SHP77 (cell line): ENCODE measurements at places on chromosomes 4 and X.

DNA sequence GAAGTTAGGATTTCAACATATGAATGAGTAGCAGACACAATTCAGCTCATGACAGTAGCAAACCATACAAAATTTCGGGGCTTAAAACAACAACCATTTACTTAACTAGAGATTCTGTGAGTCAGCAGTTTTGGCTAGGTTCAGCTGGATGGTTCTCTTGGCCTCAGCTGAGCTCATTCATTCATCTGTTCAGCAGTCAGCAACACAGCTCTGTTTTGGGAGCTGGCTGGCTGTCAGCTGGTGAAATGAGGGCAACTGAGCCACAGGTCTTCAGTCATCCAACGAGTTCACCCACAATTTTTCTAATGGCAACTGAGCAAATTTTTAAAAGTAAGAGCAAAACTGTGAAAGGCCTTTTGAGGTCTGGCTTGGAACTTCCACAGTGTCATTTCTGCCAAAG lies 2005.1 kb upstream of the AGA start:
- DNase-seq, result no peak

DNA sequence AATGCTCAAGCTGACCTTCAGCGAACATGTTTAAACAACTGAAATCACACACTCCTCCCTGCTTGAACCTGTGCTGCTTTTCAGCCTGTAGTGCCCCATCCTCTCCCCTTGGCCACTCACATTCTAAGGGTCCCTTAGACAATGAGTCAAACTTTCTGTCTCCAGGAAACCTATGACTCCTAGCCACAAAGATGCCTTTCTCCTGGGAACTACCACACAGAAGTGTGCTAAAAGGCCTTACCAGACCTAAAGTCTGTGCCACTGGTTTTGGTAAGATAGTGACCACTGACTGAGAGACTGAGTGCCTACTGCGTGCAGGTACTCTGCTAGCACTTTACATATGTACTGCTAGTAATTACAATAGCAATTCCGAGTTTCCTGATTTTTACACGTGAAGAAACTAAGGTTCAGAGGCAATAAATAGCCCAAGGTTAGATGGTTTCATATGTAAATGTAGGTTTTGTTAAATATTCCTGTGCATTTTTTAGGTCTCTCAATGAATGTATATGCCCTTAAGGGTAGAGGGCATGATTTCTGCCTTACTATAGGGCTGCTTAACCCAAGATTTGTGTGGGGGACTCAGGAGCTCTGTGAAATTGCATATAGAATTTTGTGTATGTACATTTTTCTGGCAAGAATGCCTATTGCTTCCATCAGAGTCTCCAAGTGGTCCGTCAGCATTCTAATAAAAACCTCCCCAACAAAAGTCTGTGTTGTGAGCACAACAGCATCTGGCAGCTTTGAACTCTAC lies 71.1 kb downstream of the NSG1 start:
- DNase-seq, result no peak

- DNase-seq, result no peak
These were observed 171.3 kb downstream of the PTTG2 start for GRCh38 chr4:38131371-38132091.

DNA sequence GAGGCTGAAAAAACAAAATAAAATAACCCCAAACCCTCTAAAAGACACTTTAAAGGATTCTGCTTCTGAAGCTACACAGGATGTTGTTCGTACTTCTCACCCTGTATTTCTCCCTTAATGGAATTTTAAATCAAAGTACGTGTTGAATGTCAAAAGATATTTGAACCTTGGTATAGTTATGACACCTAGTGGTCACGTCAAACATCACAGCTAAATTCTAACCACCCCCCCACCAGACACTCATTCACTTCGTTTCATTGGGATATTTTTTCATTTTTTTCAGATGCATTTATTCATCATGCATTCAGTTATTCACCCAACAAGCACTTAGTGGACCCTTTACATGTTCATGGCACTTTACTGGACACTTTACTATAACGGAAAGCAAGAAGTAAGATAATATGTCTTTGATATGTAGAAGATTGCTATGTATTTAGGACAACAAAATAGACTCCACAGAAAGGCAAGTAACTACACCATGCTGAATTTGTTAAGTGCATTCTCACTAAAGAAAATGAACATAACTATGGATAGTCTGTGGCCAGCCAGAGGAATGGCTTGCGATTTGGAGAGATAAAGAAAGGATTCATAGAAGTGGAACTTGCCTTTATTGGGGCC lies 62.5 kb upstream of the GPR174 start:
- no peak for DNase-seq

- DNase-seq, result no peak
These were observed 601.7 kb upstream of the GRIA3 start for GRCh38 chrX:122582280-122582974.

DNA sequence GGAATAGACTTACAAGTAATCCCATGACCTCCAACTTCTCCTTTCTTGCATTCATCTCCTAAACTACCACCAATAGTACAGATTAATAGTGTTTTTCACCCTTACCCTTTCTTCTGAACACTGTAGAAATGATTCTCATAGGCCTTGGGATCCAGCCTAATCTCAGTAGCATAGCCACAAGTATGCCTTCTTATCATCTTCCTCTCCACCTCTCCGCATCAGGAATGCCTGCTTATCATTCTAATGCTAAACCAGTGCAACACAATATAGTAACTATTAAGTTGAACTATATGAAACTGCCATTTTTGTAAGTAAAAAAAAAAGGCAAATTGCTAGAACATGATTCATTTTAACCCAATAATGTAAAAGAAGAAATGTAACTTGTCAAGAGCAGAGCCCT lies 79.5 kb upstream of the IL2 start:
- no peak for DNase-seq

DNA sequence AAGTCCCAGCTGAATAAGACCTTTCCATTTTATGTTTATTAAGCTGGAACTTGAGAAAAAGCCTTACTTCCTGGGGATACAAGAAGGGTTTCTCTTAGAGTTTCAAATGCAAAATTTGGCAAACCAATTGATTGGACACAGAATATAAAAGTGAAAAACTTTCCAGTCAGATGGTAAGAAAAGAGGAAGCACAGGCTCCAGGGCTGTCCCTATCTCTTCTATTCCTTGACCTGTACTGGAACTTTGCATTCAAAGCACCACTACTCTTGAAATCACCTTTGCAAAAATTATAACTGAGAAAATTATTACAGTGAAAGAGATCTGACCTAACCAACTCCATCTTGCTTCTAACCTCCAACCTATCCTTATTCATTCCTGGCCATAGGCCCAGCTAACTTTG lies 11.7 kb downstream of the PROM1 start:
- no peak for DNase-seq

DNA sequence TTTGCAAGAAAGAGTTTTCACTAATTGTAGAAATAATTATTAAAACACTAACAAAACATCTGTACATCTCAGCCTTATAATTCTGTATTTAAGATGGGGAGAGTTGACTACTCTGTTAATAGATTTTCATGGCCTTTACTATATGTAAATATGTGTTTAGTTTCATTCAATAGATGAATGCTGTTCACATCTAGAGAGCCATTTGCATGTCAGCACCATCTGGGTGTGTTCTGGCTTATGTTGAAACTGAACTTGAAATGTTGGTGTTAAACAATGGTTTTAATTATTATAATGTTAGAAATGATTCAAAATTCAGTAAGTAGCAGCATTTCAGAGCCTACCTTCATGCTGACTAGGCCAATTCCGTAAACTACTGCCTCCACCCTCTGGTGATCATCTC lies 102.5 kb upstream of the ADAD1 start:
- DNase-seq, result no peak

GRCh38 chr4:83852085-83852451 lies 316.2 kb downstream of the GPAT3 start:
- no peak for DNase-seq

DNA sequence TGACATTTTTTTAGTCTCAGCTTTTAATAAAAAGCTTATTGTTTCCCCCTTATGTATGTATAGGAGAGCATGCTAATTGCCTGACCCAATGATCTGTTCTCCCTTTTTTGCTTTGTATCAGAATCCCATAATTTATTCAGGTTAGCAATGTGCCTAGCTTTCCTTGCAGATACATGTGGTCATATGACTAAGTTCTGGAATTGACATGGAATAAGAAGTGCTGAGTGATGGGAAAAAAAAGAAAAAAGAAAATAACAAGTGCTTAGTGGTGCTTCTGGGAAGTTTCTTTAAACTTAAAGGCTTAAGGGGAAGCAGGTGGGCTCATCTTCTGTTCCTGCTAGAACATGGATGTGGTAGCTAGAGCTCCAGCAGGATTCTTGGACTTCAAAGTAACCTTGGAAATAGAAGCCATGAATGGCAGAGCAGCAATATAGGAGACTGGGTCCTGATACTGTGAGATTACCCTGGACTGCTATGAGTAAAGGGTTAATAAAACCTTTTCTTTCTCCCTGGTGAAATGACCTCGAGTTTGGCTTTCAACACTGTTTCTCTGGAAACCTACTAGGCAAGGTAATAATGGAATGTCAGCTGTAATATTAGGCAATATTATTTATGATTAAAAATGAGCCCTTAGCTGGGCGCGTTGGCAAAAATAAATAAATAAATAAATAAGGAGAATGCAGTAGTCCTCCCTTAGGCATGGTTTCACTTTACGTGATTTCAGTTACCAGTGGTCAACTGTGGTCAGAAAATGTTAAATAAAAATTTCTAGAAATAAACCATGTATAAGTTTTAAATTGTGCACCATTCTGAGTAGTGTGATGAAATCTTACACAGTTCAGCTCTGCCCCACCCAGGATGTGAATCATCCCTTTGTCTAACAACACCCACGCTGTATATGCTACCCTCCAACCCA lies 16.7 kb upstream of the RBM41 start:
- DNase-seq, result no peak

DNA sequence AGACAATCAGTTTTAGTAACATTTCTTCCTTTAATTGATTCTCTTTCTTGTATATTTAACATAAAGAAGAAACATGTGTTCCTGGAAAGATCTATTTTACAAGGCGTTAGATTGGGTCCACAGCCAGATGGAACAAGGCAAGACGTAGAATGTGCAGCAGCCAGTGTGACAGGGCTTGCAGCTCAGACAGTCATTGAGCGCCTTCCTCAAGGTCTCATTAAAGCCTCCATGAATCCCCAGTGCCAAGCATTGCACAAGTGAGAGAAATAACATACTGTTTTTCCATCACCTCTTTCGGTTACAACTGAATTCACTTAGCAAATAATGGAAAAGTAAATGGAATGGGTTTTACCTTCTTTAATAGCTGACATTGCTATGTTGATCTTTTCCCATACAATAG lies 292.5 kb downstream of the USP46 start:
- no peak for DNase-seq

DNA sequence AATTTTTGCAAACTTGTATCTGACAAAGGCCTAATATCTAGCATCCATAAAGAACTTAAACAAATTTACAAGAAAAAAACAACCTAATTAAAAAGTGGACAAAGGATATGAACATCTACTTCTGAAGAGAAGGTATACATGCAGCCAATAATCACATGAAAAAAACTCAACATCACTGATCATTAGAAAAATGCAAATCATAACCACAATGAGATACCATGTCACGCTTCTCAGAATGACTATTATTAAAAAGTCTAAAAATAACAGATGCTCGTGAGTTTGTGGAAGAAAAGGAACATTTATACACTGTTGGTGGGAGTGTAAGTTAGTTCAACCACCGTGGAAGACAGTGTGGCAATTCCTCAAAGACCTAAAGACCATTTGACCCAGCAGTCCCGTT lies 24.0 kb downstream of the CEP44 start:
- no peak for DNase-seq

GRCh38 chr4:26015133-26015651 lies 101.2 kb downstream of the SMIM20 start:
- no peak for DNase-seq

DNA sequence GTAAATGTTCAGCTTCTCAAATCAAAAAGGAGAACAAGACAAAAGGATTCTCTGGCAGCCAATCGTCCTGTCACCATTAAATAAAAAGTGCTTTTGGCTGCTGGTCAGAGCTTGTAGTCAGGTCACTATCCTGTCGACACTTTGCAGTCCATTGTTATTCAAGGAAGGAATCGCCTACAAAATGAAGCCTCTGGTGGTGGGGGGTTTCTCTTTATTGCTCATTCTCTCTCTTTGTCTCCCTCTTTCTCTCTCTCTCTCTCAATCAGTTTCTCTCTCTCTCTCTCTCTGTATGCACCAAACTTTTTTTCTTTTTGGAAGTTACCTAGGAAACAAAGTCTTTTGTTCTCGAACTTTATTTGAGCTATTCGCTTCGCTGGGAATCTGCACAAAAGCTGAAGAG lies 17.6 kb upstream of the SCML1 start:
- no peak for DNase-seq

DNA sequence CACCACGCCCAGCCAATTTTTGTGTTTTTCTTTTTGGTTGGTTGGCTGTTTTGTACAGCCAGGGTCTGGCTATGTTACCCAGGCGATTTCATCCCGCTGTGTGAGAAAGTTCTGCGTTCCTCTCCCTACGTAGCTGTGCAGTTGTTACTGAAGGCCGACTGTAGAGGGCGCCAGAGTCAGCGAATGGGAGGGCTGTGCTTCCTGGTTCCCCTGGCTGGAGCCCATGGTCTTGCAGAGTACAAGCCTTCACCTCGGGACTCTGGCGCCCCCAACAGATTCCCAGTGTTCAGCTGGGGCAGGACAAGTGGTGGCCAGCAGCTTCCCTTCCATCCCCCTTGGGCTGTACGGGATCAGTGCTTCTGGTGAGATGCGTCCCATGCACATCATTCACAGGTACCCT lies 5.6 kb upstream of the CT45A1 start:
- peak; percentile 13 for DNase-seq

DNA sequence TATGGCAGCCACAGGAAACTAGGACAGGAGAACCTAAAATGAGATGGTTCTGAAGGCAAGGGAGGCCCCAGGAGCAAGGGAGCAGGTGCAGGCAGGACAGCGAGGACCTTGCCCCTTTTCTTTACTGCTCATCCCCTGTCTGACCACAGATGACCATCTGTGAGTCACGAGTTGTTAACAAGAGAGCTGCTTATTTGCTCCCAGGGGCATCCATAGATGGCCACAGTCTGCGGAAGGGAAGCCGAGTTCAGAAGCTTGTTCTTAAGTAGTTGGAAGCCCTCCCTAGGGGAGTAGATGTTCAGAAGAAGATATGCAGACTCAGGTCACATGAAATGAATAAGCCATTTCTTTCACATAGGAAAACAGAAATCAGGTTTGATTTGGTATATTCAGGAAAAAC lies 69.4 kb downstream of the EVC2 start:
- no peak for DNase-seq

GRCh38 chrX:118114971-118115370 lies 1.6 kb downstream of the KLHL13 start:
- no peak for DNase-seq

GRCh38 chr4:87669373-87669772 lies 19.3 kb downstream of the DMP1 start:
- DNase-seq, result no peak
